ENCODE measurements at places on chromosomes 11 and 22. TPM values are rescaled to one million over a fixed set of nuclear protein-coding genes. Genes with fewer than 3 reads are reported as not detected.

The CALCA gene
- not detected for total RNA-seq

The CSRP3 gene
- total RNA-seq: not detected

The PAMR1 gene
- total RNA-seq: 60.7 TPM

The NUDT22 gene
- total RNA-seq: 46.6 TPM

The MS4A6E gene
- not detected for total RNA-seq

The ANO5 gene
- 0.59 TPM for total RNA-seq

The PHF21A gene
- total RNA-seq: 26.4 TPM

Data from osteoblast (primary cell).